Suprapubic skin (tissue), 4 donors: ENCODE measurements at places on chromosomes 12 and 14.

DNA sequence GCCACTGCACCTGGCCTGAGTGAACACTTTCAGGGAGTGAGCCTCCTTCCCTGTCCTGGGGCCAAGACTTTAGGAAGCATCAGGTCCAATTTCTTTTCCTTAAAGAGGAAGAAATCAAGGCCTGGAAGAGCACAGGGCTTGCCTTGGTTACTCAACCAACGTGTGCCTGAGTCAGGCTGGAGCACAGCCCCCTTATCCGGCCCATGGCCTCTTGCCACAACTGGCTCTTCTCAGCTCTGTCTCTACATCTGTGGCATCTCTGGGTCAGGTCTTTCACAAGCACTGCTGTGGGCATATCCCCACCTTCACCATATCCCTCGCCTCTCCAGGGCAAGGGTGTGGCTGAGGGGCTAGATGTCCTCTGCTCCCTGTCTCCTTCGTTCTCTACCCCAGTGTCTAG, 6.8 kb downstream of the MYH6 start:
- DNase-seq, result no peak

GRCh38 chr12:6980740-6981139, 10.0 kb downstream of the EMG1 start:
- DNase-seq, result no peak

DNA sequence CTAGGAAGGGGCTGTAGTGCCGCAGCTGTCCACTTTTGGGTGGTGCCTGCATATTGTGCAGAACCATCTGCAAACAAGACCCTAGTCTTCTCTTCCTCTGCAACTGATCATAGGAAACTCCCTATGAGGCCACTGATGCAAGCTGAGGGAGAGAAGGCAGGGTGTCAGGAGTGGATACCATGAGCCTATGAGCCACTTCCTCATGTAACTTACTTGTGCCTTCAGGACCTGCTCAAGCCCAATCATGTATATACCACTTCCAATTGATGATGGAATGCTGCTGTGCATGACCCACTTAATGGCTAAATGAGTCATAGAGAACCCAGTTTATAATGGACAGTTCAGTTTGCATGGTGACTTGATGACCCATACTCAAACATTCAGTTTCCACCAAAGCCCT, 107.9 kb downstream of the ALG10B start:
- DNase-seq, result no peak

DNA sequence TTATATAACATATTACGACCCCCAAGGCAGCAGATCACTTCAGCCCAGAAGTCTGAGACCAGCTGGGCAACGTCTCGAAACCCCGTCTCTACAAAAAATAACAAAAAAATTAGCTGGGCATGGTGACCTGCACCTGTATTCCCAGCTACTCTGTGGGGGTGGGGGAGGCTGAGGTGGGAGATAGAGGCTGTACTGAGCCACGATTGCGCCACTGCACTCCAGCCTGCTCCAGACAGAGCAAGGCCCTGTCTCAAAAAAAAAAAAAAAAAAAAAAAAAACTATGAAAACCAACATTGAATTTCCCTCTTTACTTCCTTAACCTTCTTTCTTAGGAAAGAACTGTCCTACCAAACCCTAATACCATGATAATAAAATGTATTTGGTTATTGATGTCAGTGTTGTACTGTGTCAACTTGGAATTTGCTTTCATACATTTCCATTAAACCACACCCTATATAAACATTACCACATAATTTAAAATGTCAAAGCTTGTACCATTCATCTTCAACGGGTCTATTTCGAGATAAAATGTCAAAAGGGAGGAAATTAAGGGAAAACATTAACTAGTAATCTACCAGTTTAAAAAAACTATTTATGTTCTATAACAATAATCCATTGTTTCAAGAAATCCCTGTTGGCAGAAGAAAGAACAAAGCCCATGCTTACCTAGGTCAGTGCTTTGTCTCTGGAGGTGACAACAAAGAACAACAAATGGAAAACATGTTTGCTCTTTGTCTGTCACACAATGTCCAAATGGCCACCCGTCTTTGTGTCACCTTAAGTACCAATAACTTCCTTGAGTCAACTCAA, 17.4 kb downstream of the GALNT4 start:
- no peak for DNase-seq

DNA sequence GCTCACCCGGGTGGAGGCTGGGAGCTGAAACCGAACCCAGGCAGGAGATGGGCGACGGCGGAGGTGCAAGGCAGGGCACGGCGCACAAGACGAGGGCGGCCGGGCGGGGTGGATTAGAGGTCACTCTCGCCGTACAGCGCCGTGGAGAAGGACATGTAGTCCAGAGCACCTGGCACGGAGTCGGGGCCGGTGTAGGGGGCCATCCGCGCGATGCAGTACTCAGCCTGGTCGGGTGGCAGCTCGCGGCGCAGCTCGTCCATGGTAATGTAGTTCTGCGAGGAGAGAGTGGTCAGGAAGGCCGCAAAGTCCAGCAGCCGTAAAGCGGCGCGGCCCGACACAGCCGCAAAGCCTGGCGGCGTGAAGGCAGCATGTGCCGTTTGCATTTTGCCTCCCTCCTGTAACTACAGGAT, 81.9 kb upstream of the ZFP36L1 start:
- DNase-seq, result no peak

DNA sequence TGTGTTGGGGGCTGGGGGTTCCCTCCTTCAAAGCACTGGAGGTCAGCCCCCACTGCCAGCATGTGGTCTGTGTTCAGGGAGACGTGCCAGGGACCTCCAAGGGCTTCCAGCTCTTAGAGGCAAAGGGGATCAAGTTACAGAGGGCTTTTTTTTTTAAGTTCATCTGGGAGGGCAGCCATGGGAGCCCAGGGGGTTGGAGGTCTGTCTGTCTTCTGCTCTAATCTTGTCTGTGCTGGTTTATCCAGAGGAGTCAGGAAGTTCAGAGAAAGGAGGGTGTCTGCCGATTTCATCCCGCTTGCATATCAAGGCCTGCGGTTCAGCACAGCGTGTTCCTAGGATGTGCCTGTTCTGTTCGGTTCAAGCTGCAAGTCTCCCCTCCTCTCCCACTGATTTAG, 72.2 kb downstream of the TMEM132C start:
- no peak for DNase-seq

DNA sequence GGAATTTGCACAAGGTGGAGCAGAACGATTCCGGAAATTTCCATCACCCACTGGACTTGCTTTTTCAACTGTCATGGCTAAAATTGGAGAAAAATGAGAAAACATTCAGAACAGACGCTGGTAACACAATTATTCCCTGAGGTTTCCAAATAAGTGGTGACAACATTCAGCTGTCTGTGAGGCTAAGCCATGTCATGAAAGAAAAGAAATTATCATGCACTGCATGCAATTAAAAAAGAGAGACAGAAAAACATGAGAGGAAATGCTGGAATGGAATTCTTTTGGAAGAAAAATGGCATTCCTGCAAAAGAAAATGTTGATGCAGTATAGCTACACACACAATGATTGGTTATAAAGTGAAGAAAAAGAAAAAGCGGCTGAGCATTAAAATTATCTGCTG, 87.3 kb downstream of the C2CD5 start:
- DNase-seq, result no peak

DNA sequence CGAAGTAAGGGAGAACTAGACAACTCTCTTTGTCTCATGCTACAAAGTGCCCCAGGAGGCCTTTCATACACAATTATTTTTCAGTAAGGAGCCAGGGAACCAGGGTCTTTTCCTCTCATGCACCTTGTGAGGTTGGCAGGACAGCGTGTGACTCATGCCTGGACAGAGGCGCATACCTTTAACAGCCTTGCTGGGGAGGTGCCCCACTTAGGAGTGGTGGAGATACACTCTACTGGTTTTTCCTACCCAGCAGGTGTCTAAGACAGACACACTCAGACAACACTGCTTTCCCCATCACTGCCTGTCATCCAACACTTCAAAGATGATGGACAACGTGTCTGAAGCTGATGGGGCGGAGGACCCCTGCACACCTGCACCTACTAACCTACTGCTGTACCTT, 49.1 kb downstream of the B4GALNT3 start:
- no peak for DNase-seq

GRCh38 chr14:29734732-29735131, 192.9 kb downstream of the PRKD1 start:
- no peak for DNase-seq

- peak; percentile 93 for DNase-seq
Observed at GRCh38 chr12:53938326-53939140, at the start of gene HOXC13. Gene HOXC13, plus strand, starts transcription at chr12:53938831. Its CDS starts 76 bp downstream, at chr12:53938907.
